ENCODE measurements at places on chromosomes 1 and 21. TPM values are rescaled to one million over a fixed set of nuclear protein-coding genes. Genes with fewer than 3 reads are reported as not detected.

- DNase-seq, result peak; percentile 90
Observed at GRCh38 chr1:10943991-10944730, 68.3 kb upstream of the TARDBP start.

GRCh38 chr1:215542301-215542700 is 24.8 kb upstream of the KCTD3 start:
- DNase-seq, result no peak

GRCh38 chr1:212582808-212583615 is 25.5 kb upstream of the ATF3 start:
- no peak for DNase-seq

GRCh38 chr21:45254460-45254930 is 33.2 kb downstream of the POFUT2 start:
- no peak for DNase-seq

OVAAL gene
- polyA plus RNA-seq, result not detected

GRCh38 chr1:92916899-92917298 is 44.4 kb downstream of the DIPK1A start:
- DNase-seq, result no peak

DNA sequence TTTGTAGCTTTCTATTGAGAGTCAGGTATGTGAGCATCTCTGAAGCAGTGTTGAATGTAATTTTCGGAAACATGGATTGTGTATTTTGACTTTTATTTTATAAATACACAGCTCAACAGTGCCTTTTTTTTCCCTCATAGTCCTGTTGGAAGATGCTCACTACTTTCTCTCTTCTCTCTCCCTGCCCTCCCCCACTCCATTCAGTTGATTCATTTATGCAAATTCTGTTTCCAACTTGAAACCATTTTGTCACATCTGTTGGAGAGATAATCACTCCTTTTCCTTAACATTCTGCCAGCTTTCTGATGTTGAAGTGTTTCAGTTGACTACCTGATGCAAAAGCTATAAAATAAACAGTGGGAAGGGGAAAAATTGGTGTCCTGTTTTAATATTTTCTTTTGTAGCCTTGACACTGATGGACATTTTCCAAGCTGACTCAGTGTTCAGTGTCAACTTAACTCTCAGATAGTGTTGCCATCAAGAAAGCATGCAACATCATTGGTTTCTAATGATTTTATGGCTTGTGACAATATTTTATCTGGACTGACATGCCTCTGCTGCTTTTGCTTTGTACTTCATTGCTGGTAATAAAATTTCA is 194.5 kb downstream of the HS2ST1 start:
- no peak for DNase-seq

DNA sequence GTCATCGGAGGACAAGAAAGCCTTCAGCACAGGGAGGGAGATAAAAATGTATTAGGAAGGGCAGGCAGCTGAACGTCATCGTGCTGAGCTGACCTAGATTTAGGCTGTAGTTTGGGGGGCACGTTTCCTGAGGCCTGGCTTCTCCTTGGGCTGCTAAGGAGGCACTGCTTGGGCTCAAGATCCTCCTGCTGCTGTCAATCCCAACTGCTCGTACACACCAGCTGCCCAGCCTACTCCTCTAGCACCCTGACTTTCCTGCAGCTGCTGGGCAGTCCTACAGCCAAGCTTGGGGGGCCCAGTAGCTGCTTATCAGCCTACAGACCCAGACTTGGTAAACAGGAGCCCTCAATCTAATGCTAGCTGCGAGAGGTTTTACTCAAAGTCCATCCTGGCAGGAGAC is 6.2 kb downstream of the TMEM35B start:
- no peak for DNase-seq

ASTN1 gene
- polyA plus RNA-seq, result 3.0 TPM

- DNase-seq, result peak; percentile 38
Observed at GRCh38 chr1:3069491-3070308, 697 bp downstream of the PRDM16 start.

PGLYRP3 gene
- not detected for polyA plus RNA-seq

PTGFRN gene
- 37.9 TPM for polyA plus RNA-seq

RNU1-3 gene
- 3.2 TPM for polyA plus RNA-seq

- DNase-seq, result no peak
Observed at GRCh38 chr1:2935751-2936390, 85.4 kb upstream of the ACTRT2 start.

GRCh38 chr1:19360016-19360415 is 47.9 kb downstream of the SLC66A1 start:
- no peak for DNase-seq

ANXA9 gene
- 3.2 TPM for polyA plus RNA-seq

- DNase-seq, result no peak
Observed at GRCh38 chr1:111988743-111989453, 570 bp downstream of the KCND3 start.

FH gene
- polyA plus RNA-seq, result 69.5 TPM

RIPK4 gene
- polyA plus RNA-seq, result 22.2 TPM

GRCh38 chr1:236400061-236400603 is 6.0 kb downstream of the EDARADD start:
- DNase-seq, result no peak

SPRR2G gene
- polyA plus RNA-seq, result not detected

SPATC1L gene
- polyA plus RNA-seq, result 13.2 TPM

- DNase-seq, result no peak
Observed at GRCh38 chr1:247638781-247639180, 33.4 kb downstream of the OR2G3 start.

DNA sequence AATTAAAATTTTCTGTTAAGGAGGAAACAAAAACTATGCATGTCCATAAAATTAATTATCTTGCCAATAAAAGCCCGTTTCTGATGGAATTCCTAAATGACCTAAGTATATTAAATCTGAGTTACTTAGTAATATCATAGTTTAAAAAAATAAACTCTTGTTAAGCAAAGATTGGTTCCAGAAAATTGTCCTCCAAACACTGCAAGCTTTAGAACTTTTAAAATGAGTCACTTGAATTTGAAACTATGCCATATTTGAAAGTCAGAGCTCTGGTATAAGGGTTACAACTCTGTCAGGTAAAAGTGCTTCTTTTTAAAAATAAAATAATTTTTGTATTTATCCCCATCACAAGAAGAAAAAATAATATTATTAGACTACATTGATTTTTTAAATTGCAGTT is 409.5 kb downstream of the PLPP3 start:
- DNase-seq, result no peak

CDC20 gene
- 20.7 TPM for polyA plus RNA-seq

GRCh38 chr1:31422505-31423319 is 9.7 kb downstream of the SERINC2 start:
- DNase-seq, result peak; percentile 56

DNA sequence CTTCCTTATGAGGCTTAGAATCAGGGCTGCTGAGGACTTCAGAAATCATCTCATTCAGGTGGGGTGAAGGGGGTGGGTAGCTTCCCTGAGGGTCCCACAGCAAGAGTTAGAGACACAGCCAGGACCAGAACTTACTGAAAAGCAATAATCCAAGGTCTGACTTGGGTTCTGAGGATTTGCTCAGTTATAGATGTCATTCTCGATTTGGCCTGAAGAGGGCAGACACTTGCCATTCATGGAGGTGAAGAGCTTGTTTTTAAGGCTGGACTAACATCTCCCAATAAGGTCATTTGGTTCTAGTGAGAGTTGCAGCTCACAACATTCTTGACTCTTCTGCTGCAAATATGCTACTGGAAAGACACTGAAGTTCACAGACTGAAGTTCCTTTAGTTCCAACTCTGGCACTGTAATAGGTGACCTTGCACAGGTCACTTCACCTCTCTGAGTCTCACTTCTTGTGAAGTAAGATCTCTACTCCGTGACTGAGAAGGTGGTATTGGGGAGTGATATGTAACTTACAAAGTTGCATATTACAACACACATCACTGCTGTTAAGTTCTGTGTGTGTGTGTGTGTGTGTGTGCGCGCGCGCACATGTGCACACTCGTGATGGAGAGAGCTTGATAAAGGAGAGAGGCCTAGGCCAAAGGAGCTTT is 69.8 kb upstream of the DIRAS3 start:
- DNase-seq, result peak; percentile 55

- DNase-seq, result no peak
Observed at GRCh38 chr1:60103186-60103585, 29.6 kb upstream of the C1orf87 start.

IRF6 gene
- 68.0 TPM for polyA plus RNA-seq

IGSF5 gene
- 0.67 TPM for polyA plus RNA-seq

- no peak for DNase-seq
Observed at GRCh38 chr1:39065542-39065941, 39.4 kb downstream of the NDUFS5 start.

DNA sequence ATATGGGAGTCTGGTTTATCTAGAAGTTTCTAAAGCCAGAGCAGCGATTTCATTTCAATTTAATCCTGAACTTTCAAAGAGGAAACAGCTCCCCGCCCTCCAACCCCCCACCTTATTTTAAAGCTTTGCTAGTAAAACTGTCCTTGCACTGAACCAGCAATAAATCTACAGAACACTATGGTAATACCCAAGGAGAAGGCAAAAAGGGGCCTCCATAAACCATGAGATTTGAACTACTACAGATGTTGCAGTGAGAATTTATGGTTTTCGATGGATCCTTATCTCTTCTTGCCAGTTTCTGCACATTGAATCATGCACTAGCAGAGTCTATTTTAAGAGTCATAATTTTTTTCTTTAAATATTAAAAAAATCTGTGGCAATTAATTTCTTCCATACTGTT is 64.8 kb upstream of the BEND5 start:
- no peak for DNase-seq

DNA sequence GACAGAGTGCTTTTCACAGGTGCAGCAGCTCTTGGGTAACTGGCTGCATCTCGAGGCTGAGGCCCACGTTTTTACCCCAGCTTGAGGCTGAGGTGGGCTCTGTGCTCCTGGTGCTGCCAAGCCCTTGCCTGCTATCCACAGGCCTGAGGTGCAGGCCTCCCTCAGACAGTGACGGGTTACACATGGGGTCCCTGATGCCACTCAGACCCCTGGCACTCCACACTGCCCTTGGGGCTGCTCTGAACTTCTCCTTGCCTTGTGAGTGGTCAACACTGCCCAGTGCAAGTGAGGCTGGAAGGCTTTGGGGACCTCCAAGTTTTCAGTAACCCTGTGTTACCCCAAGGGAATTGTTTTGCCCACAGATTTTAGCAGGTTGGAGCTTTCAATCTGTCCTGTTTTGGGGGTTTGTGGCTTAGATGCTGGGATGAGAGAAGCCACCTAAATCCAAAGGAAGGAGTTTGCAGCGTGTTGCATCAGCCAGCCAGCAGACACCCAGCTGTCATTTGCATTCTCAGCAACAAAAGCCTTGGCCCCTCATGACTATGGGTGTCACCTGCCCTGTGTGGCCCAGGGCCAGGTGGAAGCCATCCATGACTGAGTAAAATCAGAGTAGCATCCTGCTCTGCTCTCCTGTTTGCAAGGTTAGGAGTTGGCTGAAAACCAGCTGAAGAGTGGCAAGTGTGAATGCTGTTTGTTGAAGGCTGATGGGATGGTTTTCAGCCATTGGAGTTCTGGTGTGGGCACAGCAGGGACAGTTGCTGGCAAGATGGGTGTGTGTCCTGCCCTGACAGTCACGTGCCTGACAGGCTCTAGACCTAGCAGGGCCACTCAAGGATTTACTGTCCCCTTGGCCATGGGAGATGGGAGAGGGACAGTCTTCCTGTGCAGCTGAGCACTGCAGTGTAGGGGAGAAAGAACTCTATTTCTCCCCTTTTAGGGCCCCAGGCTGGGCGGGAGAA is 3.2 kb downstream of the RNF187 start:
- DNase-seq, result no peak

GRCh38 chr1:71717186-71717585 is 565.2 kb downstream of the NEGR1 start:
- no peak for DNase-seq

A3GALT2 gene
- polyA plus RNA-seq, result 0.10 TPM

GRCh38 chr21:45540601-45540970 is 1.7 kb downstream of the SLC19A1 start:
- DNase-seq, result no peak

DNA sequence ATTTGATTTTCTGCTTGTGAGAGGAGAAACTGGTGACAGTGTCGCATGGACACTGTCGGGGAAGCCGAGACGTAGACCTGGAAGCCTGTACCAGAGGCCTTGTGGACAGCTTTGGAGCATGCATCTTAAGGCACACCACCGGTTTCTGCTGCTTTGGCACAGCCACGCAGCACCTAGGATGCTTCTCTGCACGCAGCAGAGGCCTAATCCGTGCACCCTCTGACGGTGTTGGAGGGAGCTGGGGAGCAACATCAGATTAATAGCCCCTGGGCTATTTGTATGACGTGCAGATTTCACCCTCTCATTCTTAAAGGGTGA is 30.3 kb downstream of the TEX35 start:
- no peak for DNase-seq

DNA sequence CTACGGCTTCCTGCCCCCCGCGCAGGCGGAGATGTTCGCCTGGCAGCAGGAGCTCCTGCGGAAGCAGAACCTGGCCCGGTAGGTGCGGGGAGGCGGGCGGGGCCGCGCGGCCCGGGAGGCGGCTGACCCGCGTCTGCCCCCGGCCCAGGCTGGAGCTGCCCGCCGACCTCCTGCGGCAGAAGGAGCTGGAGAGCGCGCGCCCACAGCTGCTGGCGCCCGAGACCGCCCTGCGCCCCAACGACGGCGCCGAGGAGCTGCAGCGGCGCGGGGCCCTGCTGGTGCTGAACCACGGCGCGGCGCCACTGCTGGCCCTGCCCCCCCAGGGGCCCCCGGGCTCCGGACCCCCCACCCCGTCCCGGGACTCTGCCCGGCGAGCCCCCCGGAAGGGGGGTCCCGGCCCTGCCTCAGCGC is 16.6 kb downstream of the NOC2L start:
- no peak for DNase-seq

- DNase-seq, result no peak
Observed at GRCh38 chr1:77802026-77802425, 22.6 kb downstream of the MIGA1 start.

GRCh38 chr1:198101716-198102453 is 54.9 kb upstream of the NEK7 start:
- DNase-seq, result no peak

- no peak for DNase-seq
Observed at GRCh38 chr21:27329255-27329851, 362.5 kb upstream of the ADAMTS5 start.

LYSMD1 gene
- 10.7 TPM for polyA plus RNA-seq

GRCh38 chr1:208227366-208227765 is 16.8 kb downstream of the PLXNA2 start:
- DNase-seq, result no peak

OR2T2 gene
- not detected for polyA plus RNA-seq

- DNase-seq, result no peak
Observed at GRCh38 chr21:17507591-17507990, 5.3 kb upstream of the CXADR start.

SLC44A3 gene
- 70.5 TPM for polyA plus RNA-seq

GRCh38 chr1:70090875-70091274 is 114.5 kb downstream of the LRRC40 start:
- DNase-seq, result no peak

DNA sequence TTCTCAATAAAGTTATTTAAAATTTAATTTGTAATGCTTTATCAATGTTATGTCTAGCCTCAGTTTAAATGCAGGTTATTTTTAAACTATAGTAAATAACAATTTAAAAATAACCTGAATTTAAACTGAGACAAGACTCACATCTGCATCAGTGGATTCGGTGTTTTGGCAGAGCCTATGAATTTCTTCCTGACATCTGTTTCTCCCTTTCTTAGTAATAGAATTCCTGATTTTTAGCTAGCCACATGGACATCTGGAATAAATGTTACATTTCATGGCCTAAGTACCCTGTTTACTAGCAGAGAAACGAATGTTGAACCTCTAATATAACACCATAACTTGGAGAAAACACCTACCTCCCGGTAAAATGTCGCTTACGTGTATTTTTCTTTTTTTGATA is 1141.6 kb upstream of the ADGRL2 start:
- no peak for DNase-seq

ETV3 gene
- 19.3 TPM for polyA plus RNA-seq

All from large intestine (tissue), 12 donors.